ENCODE measurements at places on chromosomes 1 and 21. TPM values are rescaled to one million over a fixed set of nuclear protein-coding genes. Genes with fewer than 3 reads are reported as not detected.

The MAP3K7CL gene
- total RNA-seq, result 0.31 TPM

The ABCG1 gene
- 0.80 TPM for total RNA-seq

The KLHDC8A gene
- 0.31 TPM for total RNA-seq

The DMBX1 gene
- total RNA-seq, result 0.05 TPM

The TMEM50A gene
- 124 TPM for total RNA-seq

The CFHR4 gene
- total RNA-seq, result not detected

The DYNLT4 gene
- total RNA-seq, result not detected

The CHI3L2 gene
- total RNA-seq, result 0.77 TPM

The PRRX1 gene
- total RNA-seq, result 0.69 TPM

The NENF gene
- total RNA-seq, result 72.4 TPM

The RCSD1 gene
- 1.4 TPM for total RNA-seq

The CELA2A gene
- 0.72 TPM for total RNA-seq

The SMAP2 gene
- total RNA-seq, result 21.5 TPM

The HCRTR1 gene
- total RNA-seq, result 0.18 TPM

DNA sequence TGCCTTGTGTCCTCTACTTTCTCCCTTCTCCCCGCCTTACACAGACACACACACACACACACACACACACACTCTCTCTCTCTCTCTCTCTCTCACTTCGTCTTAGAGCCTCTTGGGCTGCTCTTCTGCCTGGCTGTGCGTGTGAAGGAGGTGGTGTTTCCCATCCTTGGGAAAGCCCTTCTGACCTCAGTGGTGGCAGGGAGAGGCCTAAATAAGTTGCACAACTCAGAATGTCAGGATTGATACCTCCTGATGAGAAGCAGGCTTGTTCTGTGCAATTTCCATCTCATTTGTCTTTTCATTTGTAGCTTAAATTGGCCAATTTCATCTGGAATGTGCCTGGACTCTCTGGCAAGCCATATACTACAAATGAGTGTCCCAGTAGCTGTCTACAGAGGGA is 25.0 kb downstream of the LRRN2 start:
- no peak for DNase-seq

- no peak for DNase-seq
Observed at GRCh38 chr1:115467790-115468189, 129.7 kb upstream of the NGF start.

- no peak for DNase-seq
Observed at GRCh38 chr1:2061065-2061778, 11.0 kb downstream of the PRKCZ start.

DNA sequence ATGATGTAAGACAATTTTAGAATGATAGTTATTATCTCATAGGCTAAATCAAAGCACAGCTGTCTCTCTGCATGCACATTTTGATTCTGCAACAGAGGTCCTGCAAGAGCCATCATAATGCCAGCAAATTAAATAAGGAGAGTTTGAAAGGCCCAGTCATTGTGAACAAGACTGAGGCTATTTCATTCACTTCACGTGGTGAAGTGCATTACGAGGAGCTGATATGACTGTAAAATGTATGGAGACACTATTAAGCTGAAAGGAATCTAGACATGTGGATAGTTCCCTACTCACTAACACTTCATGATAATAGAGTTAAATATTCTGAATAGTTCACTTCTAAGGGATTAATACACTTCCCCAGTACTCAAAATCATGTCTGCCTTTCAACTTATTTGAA is 299.0 kb downstream of the SMYD3 start:
- no peak for DNase-seq

- DNase-seq, result no peak
Observed at GRCh38 chr1:244084763-244085162, 33.7 kb downstream of the ZBTB18 start.

DNA sequence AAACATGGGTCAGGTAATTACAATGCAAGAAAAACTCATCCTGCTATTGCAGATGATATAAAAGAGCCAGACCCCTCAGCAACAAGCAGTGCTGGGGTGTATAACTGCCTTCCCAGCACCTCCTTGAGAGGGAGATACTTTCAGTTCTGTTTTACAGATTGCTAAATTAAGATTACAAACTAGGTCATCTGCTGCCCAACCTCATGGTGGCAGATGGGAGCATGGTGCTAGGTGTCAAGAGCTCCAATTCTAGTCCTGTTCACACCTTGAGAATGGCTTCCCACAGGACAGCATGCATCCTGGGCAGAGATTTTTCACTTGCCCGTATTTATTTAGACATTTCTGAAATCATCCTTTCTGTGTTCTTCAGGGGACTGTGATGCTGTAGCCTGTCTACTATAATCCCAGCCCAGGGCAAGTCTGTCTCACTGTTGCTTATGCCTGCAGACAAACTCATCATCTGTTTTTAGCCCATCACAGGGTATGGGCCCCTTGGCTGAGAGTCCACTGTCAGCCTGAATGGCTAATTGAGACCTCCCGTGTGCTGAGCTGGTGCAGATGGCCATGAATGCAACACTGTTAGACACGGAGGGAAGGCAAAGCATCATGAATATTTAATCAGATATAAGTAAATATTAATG is 40.2 kb upstream of the PBX1 start:
- no peak for DNase-seq

GRCh38 chr1:92945748-92946270 is 15.5 kb downstream of the DIPK1A start:
- DNase-seq, result no peak

- no peak for DNase-seq
Observed at GRCh38 chr1:86795316-86795715, 90.9 kb downstream of the SH3GLB1 start.

GRCh38 chr1:55718758-55719671 is 503.9 kb upstream of the USP24 start:
- DNase-seq, result no peak

- peak; percentile 61 for DNase-seq
Observed at GRCh38 chr1:59484096-59484495, 187.2 kb downstream of the FGGY start.

DNA sequence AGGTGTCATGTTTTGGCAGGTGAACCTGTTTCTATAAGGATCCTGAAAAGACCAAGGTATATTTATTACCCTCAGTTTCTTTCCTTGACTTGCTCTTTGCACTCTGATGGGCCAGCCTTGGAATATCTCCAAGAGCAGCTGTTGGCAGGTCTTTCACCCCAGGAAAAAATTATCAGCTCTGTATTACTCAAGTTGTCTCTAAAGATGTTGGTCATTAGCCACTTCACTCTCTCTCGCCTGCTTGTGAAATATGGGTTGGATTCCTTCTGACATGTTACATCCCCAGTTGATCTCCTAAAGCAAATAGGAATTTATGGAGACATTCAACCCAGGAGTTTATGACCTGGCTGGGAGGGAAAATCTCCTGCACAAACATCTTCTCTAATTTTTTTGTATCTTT is 85.9 kb downstream of the KCNJ15 start:
- no peak for DNase-seq

GRCh38 chr1:212935387-212935981 is 14.9 kb upstream of the VASH2 start:
- DNase-seq, result no peak

- DNase-seq, result no peak
Observed at GRCh38 chr1:22915816-22916470, 56.7 kb downstream of the LACTBL1 start.

- DNase-seq, result no peak
Observed at GRCh38 chr1:73953186-73953585, 244.8 kb downstream of the LRRIQ3 start.

GRCh38 chr1:179036844-179037465 is 11.3 kb downstream of the FAM20B start:
- no peak for DNase-seq

DNA sequence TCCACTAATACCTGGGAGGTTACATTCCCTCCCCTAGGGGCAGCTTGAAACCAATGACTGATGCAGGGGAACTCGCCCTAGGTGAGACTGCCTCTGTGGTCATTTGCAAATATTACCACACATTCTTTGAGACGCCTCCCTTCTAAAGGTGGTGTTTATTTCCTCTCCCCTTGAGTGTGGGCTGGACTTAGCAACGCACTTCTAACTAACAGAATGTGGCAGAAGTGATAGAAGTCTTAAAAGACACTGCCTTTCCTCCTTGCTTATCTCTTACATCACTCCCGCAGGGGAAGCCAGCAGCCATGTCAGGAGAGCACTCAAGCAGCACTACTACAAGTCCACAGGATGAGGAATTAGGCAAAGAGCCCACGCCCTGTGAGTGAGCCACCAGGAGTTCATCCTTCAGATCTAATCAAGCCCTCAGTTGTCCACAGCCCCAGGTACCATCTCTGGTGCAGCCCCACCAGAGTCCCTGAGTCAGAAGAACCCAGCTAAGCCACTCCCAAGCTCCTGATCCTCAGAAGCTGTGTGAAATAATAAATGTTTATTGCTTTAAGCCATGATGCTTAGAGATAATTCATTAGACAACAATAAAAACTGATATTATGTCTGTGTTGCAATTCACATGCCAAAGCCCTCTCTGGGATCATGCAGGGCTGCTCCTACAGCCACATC is 14.8 kb upstream of the MATN1 start:
- DNase-seq, result no peak

DNA sequence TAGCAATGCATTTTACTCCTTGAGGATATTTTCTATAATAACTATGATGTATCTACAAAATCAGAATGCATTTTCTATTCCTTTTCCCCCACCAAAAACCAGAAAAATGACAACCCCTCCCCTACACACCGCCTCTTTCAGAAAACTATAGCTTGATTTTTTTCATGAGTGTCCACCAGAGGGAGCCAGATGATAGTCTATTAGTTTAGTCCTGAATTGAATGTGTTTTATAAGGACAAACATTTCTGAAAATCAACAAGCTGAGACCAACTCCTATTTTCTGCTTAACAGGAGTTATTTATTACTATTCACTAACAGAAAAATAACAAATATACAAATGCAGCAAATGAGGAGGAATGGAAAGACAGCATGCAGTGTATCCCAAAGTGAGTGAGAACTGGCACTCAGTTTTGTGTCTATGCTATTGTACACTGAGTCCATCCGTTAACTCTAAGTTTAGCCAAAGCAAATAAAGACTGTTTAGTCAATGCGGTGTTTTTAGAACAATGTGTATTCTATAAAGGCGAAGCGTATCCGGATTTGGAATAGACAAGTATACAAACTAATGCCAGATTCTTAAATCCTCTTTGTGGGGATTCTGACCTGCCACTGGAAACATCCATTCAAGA is 182.6 kb downstream of the VAV3 start:
- no peak for DNase-seq

GRCh38 chr1:46643368-46643775 is 24.8 kb downstream of the ATPAF1 start:
- DNase-seq, result peak; percentile 65

- DNase-seq, result no peak
Observed at GRCh38 chr1:2871246-2871815, 69.8 kb upstream of the TTC34 start.

DNA sequence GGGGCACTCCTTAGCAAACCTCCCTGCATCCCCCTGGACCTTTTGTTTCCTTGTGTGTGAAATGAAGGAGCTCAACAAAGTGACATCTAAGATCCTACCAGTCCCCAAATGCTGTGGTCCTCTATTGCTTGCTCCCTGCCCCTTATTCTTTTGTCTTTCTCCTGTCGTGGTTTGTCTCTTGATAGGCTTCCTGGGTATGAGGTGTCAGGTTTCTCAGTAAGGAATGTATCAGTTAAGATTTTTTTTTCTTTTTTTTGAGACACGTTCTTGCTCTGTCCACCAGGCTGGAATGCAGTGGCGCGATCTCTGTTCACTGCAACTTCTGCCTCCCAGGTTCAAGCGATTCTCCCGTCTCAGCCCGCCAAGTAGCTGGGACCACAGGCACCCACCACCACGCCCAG is 16.8 kb downstream of the CNIH3 start:
- DNase-seq, result no peak

GRCh38 chr1:201383647-201384405 is 6.3 kb upstream of the TNNT2 start:
- no peak for DNase-seq

GRCh38 chr1:21278860-21279845 is 11.1 kb downstream of the ECE1 start:
- no peak for DNase-seq

GRCh38 chr21:23014021-23014420 is 2015.8 kb downstream of the NCAM2 start:
- DNase-seq, result no peak

GRCh38 chr1:32716312-32717148 is 14.0 kb upstream of the SYNC start:
- no peak for DNase-seq

- no peak for DNase-seq
Observed at GRCh38 chr1:167499664-167500101, 18.6 kb downstream of the CD247 start.

GRCh38 chr1:246727594-246727993 is 3.4 kb downstream of the SCCPDH start:
- no peak for DNase-seq

GRCh38 chr1:109927911-109928321 is 17.3 kb downstream of the CSF1 start:
- no peak for DNase-seq

DNA sequence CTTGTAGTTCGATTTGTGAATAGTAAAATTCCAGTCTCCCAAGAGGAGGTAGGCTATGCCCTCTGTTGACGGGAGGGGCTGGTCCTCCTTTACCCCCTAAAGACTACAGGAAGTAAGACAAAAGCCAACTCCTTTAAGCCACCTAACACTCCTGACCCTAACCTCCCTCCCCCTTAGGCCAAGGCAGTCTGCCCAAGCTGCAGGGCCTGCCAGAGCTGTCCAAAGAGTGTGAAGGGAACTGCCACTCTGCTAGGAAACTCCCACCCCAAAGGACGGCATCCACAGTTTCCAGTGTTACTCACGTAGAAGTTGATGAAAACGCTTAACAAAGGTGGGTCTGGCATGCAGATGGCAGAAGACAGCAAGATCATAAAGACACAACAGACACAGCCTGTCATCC is 803.2 kb downstream of the PLA2G4A start:
- DNase-seq, result no peak

GRCh38 chr21:34653522-34653921 is 15.3 kb upstream of the CLIC6 start:
- DNase-seq, result no peak

- no peak for DNase-seq
Observed at GRCh38 chr1:64356636-64357256, 113.2 kb upstream of the CACHD1 start.

DNA sequence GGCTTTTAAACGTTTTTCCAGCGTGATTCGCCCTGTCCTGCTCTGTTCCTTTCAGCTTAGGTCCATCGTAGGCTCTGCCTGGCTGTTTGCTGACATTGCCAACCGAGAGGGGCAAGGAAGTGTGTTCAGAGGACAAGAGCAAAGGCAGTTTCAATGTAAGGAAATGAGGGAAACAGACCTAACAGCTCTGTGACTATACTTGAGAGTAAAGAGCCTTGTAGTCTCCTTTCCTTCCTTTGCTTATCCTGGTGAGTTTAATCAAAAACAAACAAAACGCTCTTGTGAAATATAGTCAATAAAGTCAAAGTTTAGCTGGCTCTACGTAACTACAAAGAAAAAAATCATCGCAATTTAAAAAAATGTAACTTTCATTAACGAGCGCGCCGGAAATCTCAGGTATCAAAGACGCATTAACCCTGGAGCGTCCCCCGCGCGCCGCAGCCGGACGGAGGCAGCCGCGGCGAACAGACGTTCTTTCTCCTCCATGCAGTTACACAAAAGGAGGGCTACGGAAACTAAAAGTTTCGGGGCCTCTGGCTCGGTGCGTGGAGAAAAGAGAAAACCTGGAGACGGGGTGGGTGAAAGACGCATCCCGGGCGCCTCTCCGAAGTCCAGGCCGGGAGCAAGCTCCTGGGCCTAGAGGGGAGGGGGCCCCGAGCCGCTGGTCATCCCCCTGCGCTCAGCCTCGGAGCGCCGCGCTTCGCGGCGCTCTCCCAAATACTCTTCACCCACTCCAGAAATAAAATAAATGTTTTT is 617 bp upstream of the ADGRL2 start:
- no peak for DNase-seq
